ENCODE measurements at places on chromosomes 1 and 21. TPM values are rescaled to one million over a fixed set of nuclear protein-coding genes. Genes with fewer than 3 reads are reported as not detected.

Gene SERPINC1
- total RNA-seq = not detected

Gene COG2
- total RNA-seq = 18.3 TPM

Gene NTRK1
- total RNA-seq = 0.20 TPM

Gene AVPR1B
- not detected for total RNA-seq

Gene FLVCR1
- 13.4 TPM for total RNA-seq

Gene DMBX1
- total RNA-seq = not detected

Gene TMOD4
- 8.0 TPM for total RNA-seq

Gene FHL3
- total RNA-seq = 23.4 TPM

Gene PLA2G2A
- total RNA-seq = 4.8 TPM

Gene MATN1
- total RNA-seq = 1.4 TPM

Gene SAMD11
- total RNA-seq = 4.9 TPM

Gene HLX
- total RNA-seq = 10.9 TPM

Gene C1QC
- 24.7 TPM for total RNA-seq

Gene CCNL2
- 178 TPM for total RNA-seq

Gene OR2G6
- not detected for total RNA-seq

Gene ARTN
- total RNA-seq = 0.49 TPM

All from skin of body (tissue), 3 donors.